ENCODE measurements at places on chromosomes 2 and 18.

GRCh38 chr2:219671279-219671678 is 43.8 kb downstream of the SLC4A3 start:
- DNase-seq: no peak

DNA sequence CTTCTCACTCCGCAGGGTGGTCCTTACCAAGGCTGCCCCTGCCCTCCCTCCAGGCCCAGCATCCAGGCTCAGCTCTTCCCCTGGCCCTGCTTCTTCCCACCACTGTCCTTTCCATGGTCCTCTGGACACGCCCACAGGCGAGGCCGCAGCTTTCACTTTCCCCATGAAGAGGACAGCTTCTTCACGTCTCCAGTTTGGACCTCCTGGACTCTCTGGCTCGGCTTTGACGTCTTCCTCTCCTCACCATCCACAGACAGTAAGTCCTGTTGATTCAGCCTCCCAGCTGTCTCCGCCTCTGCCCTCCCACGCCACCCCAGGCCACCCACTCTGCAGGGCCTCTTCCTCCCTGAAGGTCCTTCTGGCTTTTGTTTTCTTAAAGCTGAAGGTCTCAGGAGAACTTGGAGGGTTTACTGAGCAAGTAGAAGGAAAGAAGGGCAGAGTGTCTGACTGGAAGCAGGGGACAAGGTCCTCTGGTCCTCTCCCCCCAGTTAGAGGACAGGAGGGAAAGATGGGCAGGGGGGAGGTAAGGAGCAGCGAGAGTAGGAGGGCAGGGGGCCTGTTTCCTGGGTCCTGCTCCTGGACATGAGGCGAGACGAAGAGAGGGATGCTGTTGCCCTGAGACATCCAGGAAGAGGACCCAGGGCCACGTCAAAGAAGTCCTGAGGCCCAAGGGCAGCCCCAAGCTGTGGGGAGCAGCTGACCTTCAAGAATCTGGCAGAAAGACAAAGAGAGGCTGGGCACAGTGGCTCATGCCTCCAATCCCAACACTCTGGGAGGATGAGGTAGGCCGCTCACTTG is 24.7 kb upstream of the NMUR1 start:
- DNase-seq: no peak

DNA sequence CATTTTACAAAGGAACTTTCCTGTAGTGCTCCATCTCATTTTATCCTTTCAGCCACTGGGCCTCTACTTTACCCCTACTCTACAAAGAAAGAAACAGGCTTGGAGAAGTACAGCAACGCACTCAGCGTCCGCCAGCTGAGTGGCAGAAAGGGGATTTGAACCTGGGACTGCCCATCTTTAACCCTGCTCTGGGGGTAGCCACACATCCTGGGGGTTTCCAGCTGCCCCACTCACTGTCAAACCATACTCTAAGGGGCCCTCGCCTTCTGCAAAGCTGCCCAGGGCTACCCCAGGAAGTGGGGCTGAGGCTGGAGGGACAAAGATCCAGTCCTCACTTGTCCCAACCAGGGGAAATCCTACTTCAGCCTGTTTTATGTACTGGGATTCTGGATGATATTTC is 17.9 kb downstream of the HS1BP3 start:
- no peak for DNase-seq

DNA sequence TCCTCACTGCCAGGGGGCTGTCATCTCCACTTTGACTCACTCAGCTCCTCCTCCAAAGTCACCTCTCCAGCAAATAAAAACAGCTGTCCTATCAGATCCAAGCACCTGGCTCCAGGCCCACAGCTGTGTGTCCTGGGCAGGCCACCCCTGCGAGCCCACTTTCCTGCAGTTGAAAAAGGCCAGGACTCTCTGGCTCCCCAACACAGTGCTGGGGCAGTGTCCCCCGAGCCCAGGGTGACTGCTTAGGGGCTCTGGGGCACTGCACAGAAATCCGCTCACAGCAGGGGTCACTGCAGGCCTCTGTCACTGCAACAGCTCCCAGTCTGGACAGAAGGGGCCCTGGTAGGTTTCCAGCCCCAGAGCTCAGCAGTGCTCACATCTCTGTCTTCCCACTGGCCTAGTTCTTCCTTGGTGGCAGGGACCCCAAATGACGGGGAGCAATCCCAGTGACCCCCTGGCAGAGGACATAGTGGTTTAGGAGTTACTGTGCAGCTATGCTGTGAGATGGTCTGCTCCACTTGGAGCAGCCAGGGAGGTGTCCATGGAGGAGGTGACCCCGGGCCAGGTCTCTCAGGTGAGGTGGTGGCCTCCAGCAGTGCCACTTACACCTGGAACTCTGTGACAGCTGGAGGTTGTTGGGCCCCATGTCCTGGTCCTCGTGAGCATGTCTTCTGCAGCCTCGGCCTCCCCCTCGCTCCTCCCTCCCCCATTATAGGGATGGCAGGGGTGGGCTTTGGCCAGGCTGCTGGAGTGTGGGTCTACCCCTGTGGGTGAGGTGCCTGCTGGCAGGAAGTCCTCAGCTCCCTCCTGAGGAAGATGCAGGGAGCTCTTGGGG is 35.5 kb downstream of the HS6ST1 start:
- no peak for DNase-seq

- DNase-seq: no peak
Measured at GRCh38 chr2:5818961-5819600, 126.9 kb downstream of the SOX11 start.

DNA sequence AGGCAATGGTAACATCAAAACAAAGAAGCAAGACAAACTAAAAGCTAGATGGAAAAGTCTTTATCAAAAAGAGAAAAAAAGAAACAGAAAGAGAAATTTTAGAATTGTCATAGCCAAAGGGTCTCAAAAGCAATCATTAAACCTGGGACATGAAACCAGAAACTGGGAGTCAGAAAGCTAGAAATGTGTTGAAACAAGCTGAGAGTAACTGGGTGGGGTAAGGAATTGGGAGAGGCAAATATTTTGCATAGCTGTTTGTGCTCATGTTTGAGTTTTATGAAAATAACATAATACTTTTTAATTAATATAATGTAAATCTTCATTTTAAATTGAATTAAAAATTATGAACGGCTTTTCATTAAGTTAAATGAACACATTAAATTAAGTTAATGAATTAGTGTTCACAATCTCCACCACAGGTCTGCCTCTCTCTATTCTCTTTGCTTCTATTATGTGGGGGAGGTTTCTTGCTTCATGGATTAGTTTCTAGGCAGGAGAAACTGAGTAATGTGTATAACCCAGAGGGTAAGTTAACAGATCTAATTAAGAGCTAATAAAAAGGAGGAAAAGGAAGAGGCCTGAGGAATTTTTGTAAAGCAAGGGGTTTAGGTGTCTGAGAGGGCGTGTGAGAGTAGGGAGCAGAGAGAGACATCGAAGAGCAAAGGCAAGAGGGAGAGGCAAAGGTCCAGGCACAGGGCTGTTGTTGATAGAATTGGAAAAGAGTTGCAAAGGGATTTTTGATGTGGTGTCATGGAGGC is 20.0 kb upstream of the SERPINB2 start:
- no peak for DNase-seq

DNA sequence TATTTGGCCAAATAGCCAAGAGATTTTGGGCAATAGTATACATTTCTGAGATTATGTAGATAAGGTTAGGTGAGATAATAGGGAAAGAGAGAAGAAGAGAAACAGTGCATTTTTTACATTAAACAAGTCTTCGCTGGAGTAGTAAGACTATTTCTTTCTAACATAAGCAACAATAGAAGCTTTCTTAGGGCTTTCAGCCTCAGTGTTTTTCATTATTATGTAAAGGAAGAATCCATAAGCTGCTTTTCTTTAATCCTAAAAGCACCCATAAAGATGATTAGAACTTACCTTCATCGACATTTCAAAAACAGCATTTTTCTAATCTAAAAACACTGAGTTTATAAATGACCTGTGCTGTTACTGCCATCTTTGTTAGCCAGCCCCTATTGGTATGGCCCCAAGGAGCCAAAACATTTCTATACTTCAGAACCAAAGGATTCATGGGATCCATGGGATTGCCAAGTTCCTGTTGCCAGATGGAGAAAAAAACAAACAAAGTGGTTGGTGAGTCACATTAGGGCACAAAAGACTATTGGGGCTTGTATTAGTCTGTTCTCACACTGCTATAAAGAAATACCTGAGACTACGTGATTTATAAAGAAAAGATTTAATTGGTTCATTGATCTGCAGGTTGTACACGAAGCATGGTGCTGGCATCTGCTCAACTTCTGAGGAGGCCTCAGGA is 88.2 kb downstream of the SCG2 start:
- DNase-seq: no peak

DNA sequence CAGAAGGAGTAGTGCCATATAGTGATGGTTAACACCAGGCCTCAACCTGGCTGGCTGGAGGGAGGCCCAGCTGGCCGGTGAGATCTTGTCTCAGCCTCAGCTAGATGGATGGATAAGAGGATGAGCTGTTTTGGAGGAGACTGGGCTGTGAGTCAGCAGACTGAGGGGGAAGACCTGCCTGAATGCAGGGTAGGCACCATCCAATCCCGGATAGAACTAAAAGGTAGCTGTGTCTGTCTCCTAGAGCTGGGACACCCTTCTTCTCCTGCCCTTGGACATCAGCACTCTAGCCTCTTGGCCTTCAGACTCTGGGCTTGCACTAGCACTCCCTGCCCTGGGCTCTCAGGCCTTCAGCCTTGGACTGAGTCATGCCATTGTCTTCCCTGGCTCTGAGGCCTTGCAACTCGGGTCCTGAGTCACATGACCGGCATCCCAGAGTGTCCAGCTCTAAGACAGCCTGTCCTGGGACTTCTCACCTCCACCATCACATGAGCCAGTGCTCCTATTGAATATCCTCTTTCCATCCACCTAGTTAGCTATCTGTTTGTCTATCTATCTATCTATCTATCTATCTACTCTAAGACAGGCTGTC is 131.3 kb downstream of the TPO start:
- DNase-seq: no peak

DNA sequence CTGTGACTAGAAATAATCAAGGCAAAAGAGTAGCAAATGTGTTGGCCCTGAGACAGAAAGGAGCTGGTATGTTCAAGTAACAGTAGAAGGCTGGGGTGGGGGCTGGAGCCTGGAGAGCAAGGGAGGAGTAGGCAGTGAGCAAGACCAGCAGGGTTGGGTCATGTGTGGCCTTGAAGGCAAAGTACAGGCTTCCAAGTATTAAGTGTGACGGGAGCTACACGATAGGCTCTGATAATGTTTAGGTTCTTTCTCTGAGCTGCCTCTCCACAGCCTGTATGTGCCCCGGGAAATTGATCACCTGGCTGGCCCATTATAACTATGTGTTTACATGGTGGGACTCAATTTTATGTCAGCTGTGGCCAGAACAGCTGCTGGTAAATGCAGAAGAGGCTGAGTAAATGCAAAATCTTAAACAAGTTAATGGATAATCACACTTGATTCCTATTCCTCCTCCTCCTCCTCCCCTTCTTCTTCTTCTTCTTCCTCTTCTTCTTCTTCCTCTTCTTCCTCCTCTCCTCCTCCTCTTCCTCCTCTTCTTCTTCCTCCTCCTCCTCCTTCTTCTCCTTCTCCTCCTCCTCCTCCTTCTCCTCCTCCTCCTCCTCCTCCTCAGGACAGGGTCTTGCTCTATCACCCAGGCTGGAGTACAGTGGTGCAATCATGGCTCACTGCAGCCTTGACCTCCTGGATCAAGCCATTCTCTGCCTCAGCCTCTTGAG is 9.3 kb downstream of the IL1F10 start:
- DNase-seq: no peak

- DNase-seq: no peak
Measured at GRCh38 chr2:67311536-67311935, 85.6 kb upstream of the ETAA1 start.

DNA sequence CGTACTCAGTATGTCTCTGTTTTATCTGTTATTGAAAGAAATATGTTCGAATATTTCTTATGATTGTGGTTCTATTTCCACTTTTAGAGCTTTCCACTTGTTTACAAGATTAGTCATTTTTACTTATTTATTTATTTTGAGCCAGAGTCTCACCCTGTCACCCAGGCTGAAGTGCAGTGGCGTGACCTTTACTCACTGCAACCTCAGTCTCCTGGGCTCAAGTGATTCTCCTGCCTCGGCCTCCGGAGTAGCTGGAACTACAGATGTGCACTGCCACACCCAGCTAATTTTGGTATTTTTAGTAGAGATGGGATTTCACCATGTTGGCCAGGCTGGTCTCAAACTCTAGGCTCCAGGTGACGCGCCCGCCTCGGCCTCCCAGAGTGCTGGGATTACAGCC is 53.3 kb downstream of the HIBCH start:
- DNase-seq: no peak

Measured in NCI-H510A treated with DMSO at 0.1 percent for 48 hours (cell line).